ENCODE measurements at places on chromosomes 5 and 9. TPM values are rescaled to one million over a fixed set of nuclear protein-coding genes. Genes with fewer than 3 reads are reported as not detected.

Gene PRRX2
- not detected for total RNA-seq

Gene FAM200C
- 2.9 TPM for total RNA-seq

Gene SPINK4
- not detected for total RNA-seq

Gene CDH10
- total RNA-seq = under 0.01 TPM

Gene PCDHB4
- 0.13 TPM for total RNA-seq

Gene PTGER4
- 114 TPM for total RNA-seq

Gene SPATA9
- not detected for total RNA-seq

Data from thoracic aorta endothelial cell (primary cell).